ENCODE measurements at places on chromosomes 3 and 15. TPM values are rescaled to one million over a fixed set of nuclear protein-coding genes. Genes with fewer than 3 reads are reported as not detected.

Gene HRG
- not detected for total RNA-seq

Gene TMEM115
- 24.3 TPM for total RNA-seq

GRCh38 chr3:119456469-119456868, 6.9 kb downstream of the TMEM39A start:
- no peak for DNase-seq
- H3K4me1 ChIP-seq: no peaks in the 10 kb centered on the region
- no peaks in the 10 kb centered on the region for H3K27me3 ChIP-seq
- H3K27ac ChIP-seq: no peak overlapping the region

DNA sequence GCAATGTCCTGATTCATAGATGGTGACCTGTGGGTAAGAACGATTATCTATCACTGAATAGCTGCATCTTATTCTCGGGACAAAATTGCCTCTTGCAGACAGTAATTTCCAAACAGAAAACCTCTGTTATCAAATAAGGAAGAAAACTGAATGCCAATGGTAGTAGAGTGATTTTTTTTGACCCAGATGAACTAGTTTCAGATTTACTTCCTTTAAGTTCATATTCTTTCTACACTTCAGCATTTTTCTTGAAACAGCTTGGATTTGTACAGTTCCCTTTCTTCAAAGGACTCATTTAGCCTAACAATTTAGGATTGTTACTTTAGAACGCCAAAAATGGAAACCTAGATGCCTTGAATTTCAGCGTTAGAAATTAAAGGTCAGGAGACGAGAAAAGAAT, 14.6 kb downstream of the ETV5 start:
- no peaks in the 10 kb centered on the region for H3K36me3 ChIP-seq
- H3K27me3 ChIP-seq: peaks cover 16% of the 10 kb centered on the region
- H3K4me3 ChIP-seq: no peak overlapping the region
- peaks cover 9% of the 10 kb centered on the region for H3K4me1 ChIP-seq
- DNase-seq: no peak
- no peak overlapping the region for H3K27ac ChIP-seq

Measured in natural killer cell (primary cell).